Progenitor cell of endocrine pancreas (in vitro differentiated cells): ENCODE measurements at places on chromosomes 13 and 19. TPM values are rescaled to one million over a fixed set of nuclear protein-coding genes. Genes with fewer than 3 reads are reported as not detected.

DNA sequence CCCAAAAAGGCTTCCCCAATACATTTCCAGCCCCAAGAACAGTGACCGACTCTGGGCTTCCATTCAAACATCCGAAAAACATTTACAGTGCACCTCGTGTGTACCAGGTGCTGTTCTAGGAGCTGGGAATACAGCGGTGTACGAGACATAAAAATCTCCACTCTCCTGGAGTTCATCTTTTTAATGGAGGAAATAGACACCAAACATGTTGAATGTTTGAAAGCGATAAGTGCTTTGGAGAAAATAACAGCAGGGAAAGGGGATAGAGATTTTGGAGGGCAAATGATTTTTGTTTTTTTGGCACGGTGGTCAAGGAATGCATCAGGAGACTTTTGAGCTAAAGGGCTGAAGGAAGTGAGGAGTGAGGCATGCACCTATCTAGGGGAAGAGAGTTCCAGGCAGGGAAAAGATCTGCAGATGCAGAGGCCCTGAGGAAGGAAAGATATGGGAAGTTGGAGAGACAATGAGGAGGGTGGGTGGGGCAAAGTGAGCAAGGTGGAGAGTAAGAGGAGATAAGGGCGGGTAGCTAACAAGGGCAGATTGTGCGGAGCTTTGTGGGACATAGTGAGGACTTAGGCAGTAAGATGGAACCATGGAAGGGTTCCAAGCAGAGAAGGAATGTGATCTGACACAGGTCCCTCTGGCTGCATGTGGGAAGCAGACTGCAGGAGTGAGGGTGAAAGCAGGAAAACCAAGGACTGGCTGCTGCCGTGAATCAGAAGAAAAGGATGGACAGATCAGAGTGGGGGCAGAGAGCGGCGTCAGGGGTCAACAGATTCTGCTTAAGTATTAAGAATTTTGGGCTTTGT lies 703 bp upstream of the FBL start:
- no peak for DNase-seq

- no peak for DNase-seq
Observed at GRCh38 chr19:54229146-54229545, 6.3 kb upstream of the LILRB3 start.

DNA sequence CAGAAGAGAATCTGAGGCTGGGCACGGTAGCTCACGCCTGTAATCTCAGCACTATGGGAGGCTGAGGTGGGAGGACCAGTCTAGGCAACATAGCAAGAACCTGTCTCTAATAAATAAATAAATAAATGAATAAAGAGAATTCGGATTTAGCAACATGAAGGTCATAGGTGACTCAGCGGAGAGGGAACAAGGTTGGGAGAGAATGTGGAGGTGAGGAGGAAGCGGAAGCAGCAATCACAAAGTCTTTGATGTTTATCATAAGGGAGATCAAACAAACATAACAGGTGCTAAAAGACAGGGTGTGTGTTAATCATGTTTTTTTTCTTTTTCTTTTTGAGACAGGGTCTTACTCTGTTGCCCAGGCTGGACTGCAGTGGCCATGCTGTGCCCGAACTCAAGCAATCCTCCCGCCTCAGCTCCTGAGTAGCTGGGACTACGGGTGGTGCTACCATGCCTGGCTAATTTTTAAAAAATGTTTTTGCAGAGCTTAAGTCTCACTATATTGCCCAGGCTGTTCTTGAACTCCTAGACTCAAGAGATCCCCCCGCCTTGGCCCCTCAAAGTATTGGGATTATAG lies 16.3 kb downstream of the PBX4 start:
- DNase-seq, result no peak

- no peak for DNase-seq
Observed at GRCh38 chr13:110826101-110826500, 88.8 kb downstream of the ANKRD10 start.

GRCh38 chr19:55080968-55081769 lies 5.5 kb downstream of the EPS8L1 start:
- DNase-seq, result peak; percentile 59

GRCh38 chr19:45882652-45883585 lies 3.0 kb downstream of the IRF2BP1 start:
- peak; percentile 90 for DNase-seq

GRCh38 chr13:96835546-96835945 lies 158.7 kb downstream of the OXGR1 start:
- DNase-seq, result no peak

DNA sequence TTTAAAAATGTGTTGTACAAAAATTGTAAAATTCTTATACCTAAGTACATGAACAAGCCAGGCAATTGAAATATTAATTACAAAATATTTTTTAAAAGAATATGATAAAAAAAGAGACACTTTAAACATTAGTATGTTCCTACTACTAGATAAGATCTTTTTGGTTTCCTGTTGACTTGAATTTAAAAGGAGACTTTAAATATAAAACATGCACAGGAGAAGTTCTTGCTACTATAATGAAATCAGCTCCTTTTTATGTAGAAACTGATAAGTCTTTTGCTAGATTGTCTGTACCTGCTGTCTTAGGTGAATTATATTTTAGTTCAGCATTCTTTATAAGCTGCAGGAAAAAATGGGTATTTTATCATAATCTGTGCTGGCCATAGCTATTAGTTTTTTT lies 140.2 kb downstream of the TNFSF13B start:
- no peak for DNase-seq

DNA sequence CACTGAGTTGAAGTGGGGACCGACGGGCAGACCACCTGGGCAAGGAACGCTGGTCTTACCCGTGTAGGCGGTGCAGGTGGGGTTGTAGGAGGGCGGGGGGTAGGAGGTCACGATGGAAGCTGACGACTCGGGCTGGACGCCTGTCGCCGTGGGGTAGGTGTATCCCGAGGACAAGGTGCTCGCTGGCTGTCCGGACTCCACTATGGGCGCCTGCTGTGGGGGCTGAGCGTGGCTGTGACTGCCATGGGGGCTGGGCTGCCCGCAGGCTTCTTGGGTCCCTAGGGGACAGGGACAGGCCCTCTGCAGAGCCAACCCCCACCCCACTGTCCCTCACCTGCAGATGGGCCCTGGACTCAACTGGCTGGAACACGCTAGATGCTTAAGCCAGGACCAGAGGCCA lies 37.2 kb downstream of the ZFR2 start:
- no peak for DNase-seq

- no peak for DNase-seq
Observed at GRCh38 chr13:19155321-19155861, 26.2 kb downstream of the TUBA3C start.

GRCh38 chr19:8596168-8596567 lies 14.3 kb downstream of the ADAMTS10 start:
- DNase-seq, result no peak

DNA sequence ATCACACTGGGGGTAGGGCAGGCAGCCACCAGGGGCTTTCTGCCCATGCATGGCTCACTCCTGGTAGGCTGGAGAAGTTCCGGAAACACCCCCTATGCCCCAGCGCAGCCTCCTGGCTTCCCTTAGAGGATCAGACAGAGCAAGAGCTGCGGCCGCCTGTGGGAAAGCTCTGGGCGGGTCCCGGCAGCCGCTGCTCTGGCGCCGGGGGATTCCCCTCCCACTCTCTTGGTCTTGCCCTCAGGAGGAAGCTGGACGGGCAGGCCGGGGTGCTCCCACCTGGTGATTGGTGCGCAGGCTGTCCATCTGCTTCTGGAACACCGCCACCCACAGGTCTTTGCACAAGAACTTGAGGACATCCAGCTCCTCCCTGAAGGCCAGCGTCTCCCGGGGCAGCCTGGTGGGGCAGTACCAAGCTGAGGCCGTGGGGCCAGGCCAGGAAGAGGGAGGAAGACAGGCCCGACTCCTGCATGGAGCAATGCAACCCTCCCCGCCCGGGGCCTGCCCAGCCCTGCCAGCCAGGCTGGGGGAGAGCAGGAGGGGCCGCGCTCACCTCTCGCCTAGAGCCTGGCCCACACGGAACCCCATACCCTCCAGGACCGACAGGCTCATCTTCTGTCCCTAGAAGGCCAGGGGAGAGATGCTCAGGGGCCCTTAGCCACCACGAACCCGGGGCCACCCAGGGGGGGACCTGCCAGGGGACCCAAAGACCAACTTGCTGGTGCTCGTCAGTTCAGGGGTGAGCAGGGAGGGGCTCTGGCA lies 4.0 kb upstream of the NKPD1 start:
- no peak for DNase-seq

GRCh38 chr13:29959086-29959485 lies 108.7 kb upstream of the UBL3 start:
- DNase-seq, result no peak

DNA sequence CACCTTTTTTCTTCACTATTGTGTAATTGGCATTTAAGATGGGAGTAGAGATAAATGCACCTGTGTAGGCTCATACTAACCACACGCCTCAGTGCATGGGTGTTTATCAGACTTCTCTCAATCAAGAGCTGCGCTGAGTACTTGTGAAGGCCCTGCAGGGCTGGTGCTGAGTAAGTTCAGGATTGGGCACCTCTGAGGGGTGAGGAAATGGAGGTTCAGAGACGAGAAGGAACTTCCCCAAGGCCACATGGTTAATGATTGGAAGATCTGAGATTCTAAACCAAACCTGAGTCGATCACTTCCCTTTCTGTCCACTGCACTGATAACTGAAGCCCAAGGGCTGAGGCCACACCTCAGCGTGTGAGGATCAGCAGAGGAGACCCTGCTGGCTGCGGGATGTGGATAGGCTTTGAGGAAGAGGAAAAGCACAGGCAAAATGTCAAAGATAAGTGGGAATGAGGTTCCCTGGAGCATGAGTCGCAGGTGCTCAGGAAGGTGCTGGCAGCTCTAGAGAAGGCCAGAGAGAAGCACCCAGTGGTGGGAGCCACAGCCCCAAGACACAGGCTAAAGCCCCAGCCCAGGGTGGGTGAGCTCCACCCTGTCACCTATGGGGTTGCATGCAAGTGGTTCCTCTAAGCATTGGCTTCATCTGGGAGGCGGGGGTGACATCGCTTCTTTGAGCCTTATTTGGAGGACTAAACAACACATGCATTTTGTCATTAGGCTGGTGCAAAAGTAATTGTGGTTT lies 32.3 kb upstream of the GJB6 start:
- no peak for DNase-seq

GRCh38 chr19:4781801-4782200 lies 9.7 kb upstream of the FEM1A start:
- no peak for DNase-seq

DNA sequence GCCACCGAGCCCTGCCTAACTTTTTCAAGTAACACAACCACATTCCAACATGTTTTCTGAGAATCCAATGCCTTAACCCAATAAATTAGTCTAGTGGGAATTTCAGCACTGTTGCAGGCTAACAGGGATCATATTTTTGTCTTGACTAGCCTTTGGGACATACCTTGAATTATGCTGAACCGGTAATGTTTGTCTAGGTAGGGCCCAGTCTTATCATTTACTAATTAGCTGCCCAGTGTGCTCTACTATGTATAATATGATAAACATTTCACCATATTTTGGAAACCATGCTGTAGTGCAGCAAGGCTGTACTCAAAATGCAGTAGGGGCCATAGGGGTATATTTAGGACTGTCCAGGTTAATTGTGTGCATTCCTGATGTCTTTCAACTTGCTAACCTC lies 3.3 kb upstream of the PDS5B start:
- DNase-seq, result no peak

GRCh38 chr13:82224806-82225205 lies 1657.5 kb downstream of the SLITRK1 start:
- no peak for DNase-seq

GRCh38 chr19:6412447-6413091 lies 12.0 kb downstream of the KHSRP start:
- peak; percentile 50 for DNase-seq

DNA sequence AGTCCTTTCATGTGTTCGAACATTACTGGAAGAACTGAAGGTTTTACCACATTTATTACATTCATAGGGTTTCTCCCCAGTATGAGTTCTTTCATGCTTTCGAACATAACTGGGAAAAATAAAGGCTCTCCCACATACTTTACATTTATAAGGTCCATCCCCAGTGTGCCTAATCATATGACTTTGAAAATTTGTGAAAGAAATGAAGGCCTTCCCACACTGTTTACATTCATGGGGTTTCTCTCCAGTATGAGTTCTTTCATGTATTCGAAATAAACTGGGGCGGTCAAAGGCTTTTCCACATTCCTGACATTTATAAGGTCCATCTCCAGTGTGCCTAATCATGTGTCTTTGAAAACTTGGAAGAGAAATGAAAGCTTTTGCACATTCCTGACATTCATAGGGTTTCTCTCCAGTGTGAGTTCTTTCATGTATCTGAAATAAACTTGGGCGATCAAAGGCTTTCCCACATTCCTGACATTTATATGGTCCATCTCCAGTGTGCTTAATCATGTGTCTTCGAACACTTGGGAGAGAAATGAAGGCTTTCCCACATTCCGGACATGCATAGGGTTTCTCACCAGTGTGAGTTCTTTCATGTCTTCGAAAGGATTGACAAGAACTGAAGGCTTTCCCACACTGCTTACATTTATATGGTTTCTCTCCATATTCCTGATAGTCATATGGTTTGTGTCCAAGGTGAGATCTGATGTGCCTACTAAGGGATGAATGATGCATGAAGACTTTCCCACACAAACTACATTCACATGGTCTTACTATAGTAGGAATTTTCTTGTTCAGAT lies 24.0 kb downstream of the ZNF564 start:
- no peak for DNase-seq

- no peak for DNase-seq
Observed at GRCh38 chr13:113109151-113110047, 3.8 kb downstream of the F7 start.

- no peak for DNase-seq
Observed at GRCh38 chr13:57409121-57409520, 222.4 kb upstream of the PCDH17 start.

DNA sequence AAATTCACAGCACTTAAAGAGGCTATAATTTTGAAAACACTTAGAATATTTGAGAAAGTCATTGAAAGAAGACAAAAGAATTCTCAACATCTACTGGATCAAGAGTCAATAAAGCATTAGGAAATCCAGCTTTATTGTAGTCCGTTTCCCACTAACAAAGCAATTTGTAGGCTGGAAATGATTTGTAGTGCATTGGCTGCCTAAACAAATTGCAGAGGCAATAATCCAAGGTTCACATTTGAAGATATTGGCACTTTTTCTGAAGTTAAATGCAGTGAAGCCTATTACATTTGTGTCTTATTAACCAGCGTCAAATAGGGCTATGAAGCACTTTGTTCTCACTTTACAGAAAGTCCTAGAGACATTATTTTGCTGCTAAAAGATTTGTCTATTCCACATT lies 848.1 kb upstream of the SLITRK1 start:
- no peak for DNase-seq

DNA sequence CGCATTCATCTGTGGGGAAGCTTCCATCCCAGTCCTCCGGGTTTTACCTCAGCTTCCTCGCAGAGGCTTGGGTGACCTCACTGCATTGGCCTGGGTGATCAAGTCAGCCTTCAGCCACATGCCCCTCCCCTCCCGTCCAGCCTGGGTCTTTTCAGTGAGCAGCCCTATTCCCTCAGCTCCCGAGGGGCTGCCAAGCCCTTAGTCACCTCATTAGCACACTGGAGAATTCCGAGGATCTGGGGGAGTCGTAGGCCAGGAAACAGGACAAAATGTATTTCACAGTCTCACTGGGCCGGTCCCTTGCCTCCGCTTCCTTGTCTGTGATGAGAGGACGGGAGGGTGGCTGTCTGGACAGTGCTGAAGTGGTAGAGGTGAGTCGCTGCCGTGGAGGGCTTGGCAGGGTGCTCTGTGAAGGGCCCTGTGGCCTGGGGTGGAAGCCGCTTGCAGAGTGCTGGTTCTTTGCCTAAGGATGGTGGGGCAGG lies 19.9 kb downstream of the KDM4B start:
- no peak for DNase-seq

The B3GLCT gene
- total RNA-seq, result 6.6 and 6.7 TPM in 2 replicates

The KLHL26 gene
- total RNA-seq, result 11.6 and 12.3 TPM in 2 replicates

The TEX101 gene
- not detected in 2 replicates for total RNA-seq

The ERICH6B gene
- not detected in 2 replicates for total RNA-seq
